AG04449 (cell line): ENCODE measurements at places on chromosomes 1 and 21.

DNA sequence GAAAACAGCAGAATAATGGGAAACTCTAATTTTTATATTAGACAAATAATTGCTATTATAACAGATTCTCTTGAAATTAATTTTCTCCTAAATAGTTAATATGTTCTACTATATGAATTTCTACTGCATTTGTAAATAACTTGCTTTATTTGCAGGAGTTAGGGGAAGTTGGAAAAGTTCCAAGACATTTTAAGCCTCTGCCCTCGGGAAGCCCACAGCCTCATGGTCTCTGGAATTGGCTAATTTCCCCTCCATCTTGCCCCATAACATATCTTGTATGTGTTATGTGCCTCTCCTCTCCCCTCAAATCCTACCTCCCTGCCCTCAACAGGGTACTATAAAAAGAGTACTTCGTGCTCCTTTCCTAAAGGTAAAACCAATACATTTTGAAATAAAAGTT is 271.4 kb upstream of the NR5A2 start:
- DNase-seq = no peak

GRCh38 chr1:4002061-4002521 is 102.0 kb upstream of the C1orf174 start:
- DNase-seq = no peak

DNA sequence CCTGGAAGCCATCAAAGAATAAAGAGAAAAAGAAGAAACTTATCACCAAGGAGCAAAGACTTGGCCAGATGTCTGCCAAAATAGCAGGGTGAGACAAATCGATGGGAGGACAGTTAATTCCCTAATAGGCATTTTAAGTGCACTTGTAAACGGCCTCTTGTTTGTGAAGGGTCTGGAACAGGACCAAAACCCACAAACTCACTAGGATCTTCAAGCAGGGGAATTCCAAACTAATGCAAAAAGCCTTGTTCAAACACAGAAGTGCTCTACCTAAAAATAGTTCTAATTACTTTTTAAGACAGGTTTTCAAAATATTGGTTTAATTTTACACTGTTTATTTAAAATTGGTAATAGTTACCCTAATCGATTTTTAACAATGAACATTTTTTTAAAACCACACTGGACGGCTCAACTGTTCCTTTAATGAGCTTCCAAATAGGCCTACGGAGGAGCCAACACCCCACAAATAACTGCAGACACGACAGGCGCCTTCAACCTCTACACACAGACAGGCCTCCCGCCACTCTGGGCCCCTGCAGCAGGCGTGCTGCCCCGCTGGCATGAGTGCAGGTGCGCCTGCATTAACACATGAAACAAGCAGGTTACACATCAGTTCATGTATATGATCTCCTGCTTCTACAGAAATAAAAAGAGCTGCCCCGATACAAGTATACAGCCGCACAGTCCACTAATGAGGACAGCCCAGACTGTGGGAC is 15.8 kb downstream of the UBE2G2 start:
- peak; percentile 40 for DNase-seq

- DNase-seq = no peak
These were observed 28.9 kb downstream of the SLC37A1 start for GRCh38 chr21:42542596-42542995.

- DNase-seq = no peak
These were observed 1.0 kb downstream of the MARCKSL1 start for GRCh38 chr1:32334864-32335534.

DNA sequence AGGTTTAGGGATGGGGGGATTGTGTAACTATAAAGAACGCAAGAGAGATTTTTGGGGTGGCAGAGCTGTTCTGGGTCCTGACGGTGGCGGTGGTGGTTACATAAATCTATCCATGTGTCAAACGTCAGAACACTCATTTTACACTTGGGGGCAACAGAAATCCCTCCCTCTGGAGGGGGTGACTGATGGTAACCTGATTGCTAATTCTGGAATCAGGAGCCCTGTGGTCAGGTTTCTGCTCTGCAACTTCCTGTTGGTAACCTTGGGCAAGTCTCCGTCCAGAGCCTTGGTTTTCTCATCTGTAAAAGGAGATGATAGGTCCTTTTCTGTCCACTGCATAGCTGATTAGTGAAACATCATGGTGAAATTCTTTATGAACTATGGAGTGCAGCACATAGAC is 40.9 kb downstream of the ALPL start:
- no peak for DNase-seq

DNA sequence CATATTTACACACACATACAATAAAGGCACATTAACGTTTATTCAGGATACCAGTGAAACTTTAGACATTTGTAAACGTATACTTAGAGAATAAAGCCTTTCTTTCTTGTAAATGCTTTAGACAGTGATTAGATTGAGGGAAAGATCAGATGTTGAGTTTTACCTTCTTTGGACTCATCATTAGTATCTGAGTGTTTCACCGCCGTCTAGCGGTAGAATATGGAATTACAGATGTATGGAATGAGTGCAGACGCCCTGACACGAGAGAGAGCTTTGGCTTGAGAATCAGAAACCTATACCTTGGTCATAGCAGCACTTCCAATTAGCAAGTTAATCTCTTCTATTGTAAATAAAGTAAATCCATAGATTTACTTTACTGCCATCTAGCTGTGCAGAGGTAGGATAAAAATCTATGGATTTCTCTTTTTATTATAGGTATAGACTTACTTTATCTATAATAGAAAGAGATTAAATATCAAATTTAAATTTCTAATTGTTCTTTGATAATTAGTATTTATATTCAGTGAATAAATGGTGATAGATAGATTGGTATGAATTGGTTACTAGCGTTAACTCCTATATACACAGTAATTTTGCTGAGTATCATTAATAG is 12.6 kb downstream of the FLG2 start:
- no peak for DNase-seq

DNA sequence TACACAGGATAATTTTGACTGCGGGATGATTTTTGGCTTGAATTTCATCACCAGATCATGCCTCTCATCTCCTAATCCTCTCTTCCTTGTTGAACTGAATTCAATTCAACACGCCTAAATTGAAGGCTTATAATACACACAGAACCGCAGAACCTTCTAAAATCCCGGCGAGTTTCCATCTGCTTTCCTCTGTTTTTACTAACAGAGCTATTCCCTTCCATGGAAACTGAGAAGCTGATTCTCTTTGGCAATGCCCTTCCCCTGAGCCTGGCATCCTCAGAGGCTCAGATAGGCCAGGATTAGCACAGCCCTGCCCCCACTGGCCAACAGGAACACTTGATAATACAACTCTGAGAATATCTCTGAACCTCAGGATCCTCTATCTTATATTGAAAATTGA is 130.2 kb downstream of the CAPN8 start:
- no peak for DNase-seq

DNA sequence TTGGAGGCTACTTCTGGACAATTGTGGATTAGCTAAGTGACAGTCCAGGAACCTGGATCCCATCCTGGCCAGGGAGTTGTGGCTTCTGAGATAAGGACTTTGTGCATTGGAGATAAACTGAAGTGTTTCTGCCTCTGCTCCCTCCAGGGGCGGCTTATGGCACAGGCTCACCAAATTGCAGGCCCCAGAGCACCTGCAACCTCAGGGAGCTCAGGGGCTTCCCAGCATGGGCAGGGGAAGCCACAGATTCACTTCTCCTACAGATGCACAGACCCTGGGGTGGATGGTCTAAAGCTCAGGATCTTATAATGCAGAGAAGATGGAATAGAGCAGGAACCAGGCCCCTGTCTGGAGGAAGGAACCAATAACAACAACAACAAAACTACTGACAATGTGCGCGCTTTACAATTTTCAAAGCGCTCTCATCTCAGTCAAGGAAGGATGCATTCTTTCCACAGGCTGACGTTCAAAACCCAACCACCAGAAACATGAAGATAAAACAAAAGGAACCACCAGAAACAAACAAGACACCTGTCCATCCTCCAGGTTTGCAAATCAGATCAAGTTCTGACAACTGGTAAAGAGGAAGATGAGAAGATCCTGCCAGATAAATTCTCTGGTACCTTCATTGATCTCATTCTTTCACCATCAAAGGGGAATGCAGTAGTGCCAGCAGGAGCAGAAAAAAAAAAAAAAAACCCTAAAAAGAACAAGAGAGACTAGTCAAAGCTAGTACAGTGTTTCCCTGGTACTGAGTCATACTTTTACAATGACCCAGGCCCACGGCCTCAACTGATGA is 121.0 kb upstream of the IRF2BP2 start:
- no peak for DNase-seq

- no peak for DNase-seq
These were observed 81.5 kb upstream of the KCNJ15 start for GRCh38 chr21:38175306-38175705.

- DNase-seq = no peak
These were observed 3.2 kb downstream of the SON start for GRCh38 chr21:33546086-33546485.

GRCh38 chr1:247962911-247963588 is 2.0 kb upstream of the OR2AK2 start:
- DNase-seq = no peak

- DNase-seq = no peak
These were observed 101.2 kb downstream of the NFIA start for GRCh38 chr1:61183471-61184039.

DNA sequence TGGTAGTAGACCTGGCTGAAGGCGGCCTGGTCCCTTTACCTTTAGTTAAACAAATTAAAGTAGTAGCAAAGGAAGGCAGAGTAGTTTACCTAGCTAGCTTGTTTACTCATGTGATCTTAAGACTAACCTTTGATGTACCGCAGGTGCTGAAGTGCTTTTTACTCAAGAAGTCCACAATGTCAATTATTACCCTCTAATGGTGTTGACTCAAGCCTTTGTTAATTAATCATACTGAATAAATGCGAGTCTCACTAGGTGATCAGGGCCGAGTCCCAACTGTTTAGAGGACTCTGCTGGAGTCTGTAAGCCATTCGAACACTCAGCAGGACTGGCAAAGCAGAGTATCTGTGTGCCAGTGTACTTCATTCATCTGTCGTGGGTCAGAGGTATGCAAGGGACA is 381.1 kb upstream of the NCAM2 start:
- DNase-seq = no peak
